Type B pancreatic cell (in vitro differentiated cells): ENCODE measurements at places on chromosomes 3 and 15. TPM values are rescaled to one million over a fixed set of nuclear protein-coding genes. Genes with fewer than 3 reads are reported as not detected.

CSPG4 gene
- 0.19 and 7.3 TPM in 2 replicates for total RNA-seq

CCDC32 gene
- total RNA-seq = 18.4 and 21.0 TPM in 2 replicates

ADAMTS9 gene
- total RNA-seq = 13.6 and 34.9 TPM in 2 replicates

MYZAP gene
- total RNA-seq = 5.7 and 9.9 TPM in 2 replicates

INKA1 gene
- total RNA-seq = 0.45 and 6.7 TPM in 2 replicates

FBXO40 gene
- total RNA-seq = not detected in 2 replicates

PDZRN3 gene
- total RNA-seq = 18.1 and 58.6 TPM in 2 replicates

MAGEL2 gene
- 3.1 and 8.2 TPM in 2 replicates for total RNA-seq

CIDEC gene
- total RNA-seq = 0.60 and 1.6 TPM in 2 replicates

DNA sequence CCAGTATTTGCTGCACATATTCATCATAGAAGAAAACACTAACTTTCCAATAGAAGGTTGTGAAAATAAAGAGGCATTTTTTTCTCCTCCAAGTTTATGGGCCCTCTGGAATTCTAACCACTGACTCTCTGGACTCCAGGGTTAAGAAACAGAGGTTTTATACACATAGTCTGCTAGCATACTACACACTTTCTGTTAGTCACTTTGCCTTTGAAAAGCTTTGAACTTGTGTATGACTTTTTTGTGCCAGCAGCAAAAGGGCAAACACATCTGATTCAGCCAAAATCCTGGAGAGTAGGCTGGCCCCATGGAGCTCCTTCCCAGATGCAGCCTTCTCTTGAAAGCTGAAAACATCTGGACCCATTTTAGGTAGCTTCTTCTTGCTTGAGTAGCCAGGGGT is 6.2 kb downstream of the ZIC4 start:
- no peak overlapping the region for H3K4me3 ChIP-seq
- H3K4me1 ChIP-seq = peaks cover 30% of the 10 kb centered on the region
- peaks cover 97% of the 10 kb centered on the region for H3K27me3 ChIP-seq
- H3K36me3 ChIP-seq = peaks cover 17% of the 10 kb centered on the region

- no peak overlapping the region for H3K27ac ChIP-seq
- DNase-seq = no peak
- H3K4me1 ChIP-seq = peaks cover 10% of the 10 kb centered on the region
- peaks cover 2% of the 10 kb centered on the region for H3K27me3 ChIP-seq
These were observed 7.3 kb downstream of the MCTP2 start for GRCh38 chr15:94238539-94239118.

- H3K36me3 ChIP-seq = no peaks in the 10 kb centered on the region
- no peaks in the 10 kb centered on the region for H3K27me3 ChIP-seq
- H3K4me3 ChIP-seq = no peak overlapping the region
- DNase-seq = no peak
These were observed 324.2 kb upstream of the ATP11B start for GRCh38 chr3:182469086-182469485.

DNA sequence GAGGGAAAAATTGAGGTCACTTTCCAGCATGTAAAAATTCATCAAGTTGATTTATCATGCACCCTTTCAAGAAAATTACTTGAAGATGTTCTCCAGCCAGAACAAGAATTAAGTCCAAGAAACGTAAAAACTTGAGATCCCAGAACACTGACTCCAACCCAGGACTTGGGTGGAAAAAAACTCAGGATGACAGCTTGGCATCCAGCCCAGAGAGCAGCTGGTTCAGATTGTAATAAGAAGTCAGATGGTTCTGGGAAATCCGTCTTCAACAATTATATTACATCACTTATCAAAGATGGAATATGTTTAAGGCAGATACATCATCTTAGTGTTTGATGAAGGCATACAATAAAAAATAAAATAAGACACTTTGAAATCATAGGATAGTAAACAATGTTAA is 23.0 kb upstream of the DNAJC13 start:
- no peaks in the 10 kb centered on the region for H3K36me3 ChIP-seq
- no peak for DNase-seq
- no peak overlapping the region for H3K27ac ChIP-seq
- H3K4me3 ChIP-seq = no peak overlapping the region
- no peaks in the 10 kb centered on the region for H3K27me3 ChIP-seq

GRCh38 chr3:64224826-64225610 is at the start of gene PRICKLE2:
TSS of gene PRICKLE2 (minus strand) at chr3:64225466. CDS start at chr3:64198927, 26,539 bp downstream.
- H3K4me1 ChIP-seq = peaks cover 65% of the 10 kb centered on the region
- peak within 1 kb of the TSS; percentile 77 for H3K4me3 ChIP-seq
- peak within 1 kb of the TSS; percentile 82 for H3K27ac ChIP-seq
- H3K27me3 ChIP-seq = no peaks in the 10 kb centered on the region

GRCh38 chr15:77311618-77312398 is 108.1 kb downstream of the PEAK1 start:
- no peak overlapping the region for H3K4me3 ChIP-seq
- peaks cover 29% of the 10 kb centered on the region for H3K4me1 ChIP-seq
- no peaks in the 10 kb centered on the region for H3K36me3 ChIP-seq
- DNase-seq = no peak
- no peaks in the 10 kb centered on the region for H3K27me3 ChIP-seq

DNA sequence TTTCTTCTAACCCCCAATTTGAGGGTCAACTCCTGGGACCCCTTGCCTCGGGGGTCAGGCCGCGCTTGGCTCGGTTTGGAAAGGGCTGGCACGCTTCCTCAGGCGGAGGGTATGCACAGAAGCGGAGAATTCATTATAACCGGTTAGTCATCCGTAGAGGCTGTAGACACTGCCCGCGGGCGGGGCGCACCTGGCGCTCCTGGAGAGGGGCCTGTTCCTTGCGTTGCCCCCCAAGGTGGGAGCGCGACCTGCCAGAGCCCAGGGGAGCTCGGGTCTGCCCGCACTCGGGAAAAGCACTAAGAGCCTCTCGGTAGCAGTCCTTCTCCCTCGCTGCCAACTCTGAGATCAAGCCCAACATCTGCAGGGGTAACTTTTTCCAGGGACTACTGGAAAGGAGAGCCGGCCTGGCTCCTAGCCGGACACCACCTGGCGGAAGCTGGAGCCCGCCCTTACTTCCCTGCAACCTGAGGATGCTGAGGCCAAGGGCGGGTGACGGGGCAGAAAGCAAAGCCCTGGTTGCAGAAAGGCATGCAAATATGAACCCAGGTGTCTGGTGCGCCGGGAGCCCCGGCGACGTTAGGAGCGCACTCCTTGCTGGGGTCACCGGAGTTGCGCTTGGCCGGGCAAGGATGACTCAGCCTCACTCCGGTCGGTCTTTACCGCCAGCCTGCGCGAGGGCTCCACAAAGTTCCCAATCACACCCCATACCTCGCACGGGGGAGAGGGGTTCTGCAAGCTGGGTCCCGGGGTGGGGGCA is 1.5 kb upstream of the CACNA2D3 start:
- no peaks in the 10 kb centered on the region for H3K36me3 ChIP-seq
- H3K4me3 ChIP-seq = peak overlapping the region; percentile 82
- peaks cover 10% of the 10 kb centered on the region for H3K4me1 ChIP-seq
- DNase-seq = no peak
- H3K27ac ChIP-seq = no peak overlapping the region
- peaks cover 83% of the 10 kb centered on the region for H3K27me3 ChIP-seq

DNA sequence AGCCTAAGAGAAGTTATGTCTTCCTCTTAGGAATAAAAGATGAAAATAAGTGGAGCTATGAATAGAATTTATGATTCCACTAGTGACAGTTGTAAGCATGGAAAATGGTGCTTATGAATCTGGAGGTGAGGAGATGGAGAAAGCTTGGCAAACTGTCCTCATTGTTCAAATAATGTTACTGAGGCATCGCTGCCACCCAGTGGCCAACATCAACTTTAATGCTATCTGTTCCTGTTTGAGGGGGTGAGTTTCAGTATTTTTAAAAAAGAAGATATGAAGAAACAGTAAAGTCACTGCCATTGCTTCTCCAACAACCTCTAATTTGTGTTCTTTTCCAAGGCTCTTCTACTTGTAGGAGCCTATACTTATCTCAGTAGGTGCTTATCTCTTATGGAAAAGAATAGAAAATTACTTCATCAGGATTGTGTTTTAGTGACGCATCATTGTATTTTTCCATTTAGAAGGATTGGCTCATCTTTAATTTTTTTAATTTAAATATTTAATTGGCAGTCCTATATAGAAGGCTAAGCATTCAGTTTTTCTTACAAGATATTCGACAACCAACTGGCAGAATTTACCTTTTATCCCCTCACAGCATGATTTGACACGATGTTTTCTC is 260.4 kb upstream of the P2RY1 start:
- no peak for DNase-seq
- peaks cover 3% of the 10 kb centered on the region for H3K27me3 ChIP-seq
- H3K4me3 ChIP-seq = no peak overlapping the region
- no peaks in the 10 kb centered on the region for H3K4me1 ChIP-seq
- no peak overlapping the region for H3K27ac ChIP-seq

DNA sequence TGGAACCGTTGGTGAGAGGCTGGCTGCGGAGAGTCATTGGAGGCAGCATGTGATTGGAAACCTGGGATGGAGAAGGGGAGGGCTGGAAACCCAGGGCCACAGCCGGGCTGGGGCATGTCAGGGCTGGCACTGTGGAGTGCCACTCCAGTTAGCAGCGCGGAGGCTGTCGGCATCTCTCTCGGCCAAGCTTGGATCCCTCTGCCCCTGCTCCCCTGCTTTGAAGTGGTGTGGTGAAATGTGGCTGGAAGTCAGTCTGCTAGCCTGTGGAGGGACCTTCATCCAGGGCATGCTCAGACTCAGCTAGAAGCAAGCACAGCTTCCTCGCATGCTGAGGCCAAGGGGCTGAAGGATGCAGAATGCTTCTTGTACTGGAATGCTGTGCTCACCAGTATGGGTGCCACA is 13.5 kb downstream of the SLCO3A1 start:
- peaks cover 18% of the 10 kb centered on the region for H3K4me1 ChIP-seq
- H3K27ac ChIP-seq = peak overlapping the region; percentile 29
- no peaks in the 10 kb centered on the region for H3K36me3 ChIP-seq
- peak overlapping the region; percentile 32 for H3K4me3 ChIP-seq
- no peaks in the 10 kb centered on the region for H3K27me3 ChIP-seq
- DNase-seq = no peak

DNA sequence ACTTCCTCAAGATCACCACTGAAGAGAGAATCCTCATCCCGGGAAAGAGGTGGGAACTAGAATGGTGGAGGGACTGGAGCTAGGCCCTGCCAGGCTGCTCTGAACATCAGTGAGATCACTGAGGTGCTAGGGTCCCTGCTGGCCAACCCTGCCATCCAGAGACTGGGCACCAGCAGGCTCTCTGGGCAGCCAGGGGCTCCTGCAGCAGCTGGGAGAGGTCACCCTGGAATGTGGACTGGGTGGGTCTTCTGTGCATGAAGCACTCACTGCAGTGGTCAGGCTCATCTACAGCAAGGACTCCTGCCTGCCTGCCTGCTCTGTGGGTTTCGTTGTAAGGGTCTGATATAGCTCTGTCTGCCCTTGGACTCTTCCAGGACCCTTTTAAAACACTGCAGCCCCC is 24.9 kb downstream of the ALS2CL start:
- H3K27ac ChIP-seq = no peak overlapping the region
- H3K36me3 ChIP-seq = no peaks in the 10 kb centered on the region
- peaks cover 3% of the 10 kb centered on the region for H3K27me3 ChIP-seq

- no peak overlapping the region for H3K4me3 ChIP-seq
- H3K4me1 ChIP-seq = peaks cover 17% of the 10 kb centered on the region
These were observed 200.3 kb upstream of the SLC2A2 start for GRCh38 chr3:171226794-171227193.

GRCh38 chr3:20111836-20112235 is 71.6 kb downstream of the KAT2B start:
- H3K4me1 ChIP-seq = no peaks in the 10 kb centered on the region
- H3K36me3 ChIP-seq = peaks cover 7% of the 10 kb centered on the region
- H3K4me3 ChIP-seq = no peak overlapping the region
- DNase-seq = no peak
- H3K27ac ChIP-seq = no peak overlapping the region

DNA sequence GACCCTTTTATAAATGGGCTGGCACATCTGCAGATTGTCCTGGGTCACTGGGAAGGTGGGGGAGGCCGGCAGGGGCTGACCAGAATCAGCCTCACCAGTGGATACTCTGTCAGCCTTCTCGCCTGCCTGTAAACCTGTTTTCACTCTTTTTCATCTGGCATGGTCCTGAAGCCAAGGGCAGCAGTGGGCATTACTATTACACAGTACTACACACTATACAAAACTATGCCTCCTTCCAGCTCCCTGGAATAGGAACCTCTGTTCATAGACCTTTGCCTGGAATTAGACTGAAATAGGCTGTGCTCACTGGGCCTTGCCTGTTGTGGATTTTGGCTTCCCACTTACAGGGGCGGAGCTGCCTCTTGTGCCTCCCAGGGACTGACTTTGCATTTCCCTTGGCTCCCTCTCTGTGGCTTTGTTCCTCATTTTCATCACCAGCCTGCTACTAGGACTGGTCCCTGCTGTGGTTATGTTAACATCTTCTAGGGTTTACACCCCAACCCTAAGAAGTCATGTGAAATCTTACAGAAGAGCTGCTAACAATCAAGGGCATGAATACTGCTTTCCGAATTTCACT is 120.7 kb downstream of the FNDC3B start:
- H3K27me3 ChIP-seq = no peaks in the 10 kb centered on the region
- no peak overlapping the region for H3K27ac ChIP-seq
- DNase-seq = no peak

DNA sequence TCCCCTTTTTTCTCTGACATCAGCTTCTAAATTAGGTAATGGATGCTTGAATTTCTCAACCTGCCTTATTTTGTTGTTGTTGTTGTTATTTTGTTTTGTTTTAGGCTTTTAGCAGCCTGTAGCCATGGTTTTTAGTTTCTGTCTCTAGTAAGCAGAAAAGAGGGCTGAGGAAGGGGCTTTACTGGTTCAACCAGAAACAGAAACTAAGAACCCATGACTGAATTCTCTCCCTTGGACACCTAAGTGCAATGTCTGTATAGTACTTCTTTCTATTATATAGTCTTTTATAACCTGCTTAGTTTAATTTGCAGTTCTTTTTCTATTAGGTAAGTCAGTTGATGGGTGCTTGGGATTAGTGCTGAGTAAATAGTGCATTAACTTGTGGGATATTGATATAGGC is 129.0 kb downstream of the BBX start:
- H3K4me3 ChIP-seq = no peak overlapping the region
- no peaks in the 10 kb centered on the region for H3K27me3 ChIP-seq
- peaks cover 3% of the 10 kb centered on the region for H3K4me1 ChIP-seq
- no peak for DNase-seq

DNA sequence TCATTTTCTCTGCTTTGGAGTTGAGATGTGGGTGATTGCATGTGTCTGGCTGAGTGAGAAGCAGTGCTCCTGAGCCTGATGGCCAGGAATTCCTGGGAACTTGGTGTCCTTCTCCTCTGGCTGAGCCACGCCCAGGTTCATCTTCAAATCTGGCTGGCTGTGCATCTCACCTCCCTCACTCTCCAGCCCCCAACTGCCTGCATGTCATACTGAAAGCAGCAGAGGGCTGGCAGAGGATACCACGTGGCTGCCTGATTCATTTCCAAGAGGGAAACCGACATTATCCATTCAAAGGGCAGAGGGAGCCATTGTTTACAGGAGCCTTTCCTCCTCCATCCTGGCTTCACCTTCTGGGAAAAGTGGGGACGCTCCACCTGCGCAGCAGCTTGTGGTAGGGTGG is 57.4 kb downstream of the ABHD5 start:
- no peak for DNase-seq
- H3K27me3 ChIP-seq = peaks cover 9% of the 10 kb centered on the region
- no peaks in the 10 kb centered on the region for H3K4me1 ChIP-seq
- H3K4me3 ChIP-seq = no peak overlapping the region
- H3K27ac ChIP-seq = no peak overlapping the region

GRCh38 chr3:107297597-107297996 is 79.6 kb upstream of the CCDC54 start:
- H3K4me3 ChIP-seq = no peak overlapping the region
- H3K27me3 ChIP-seq = no peaks in the 10 kb centered on the region
